ENCODE measurements at places on chromosomes 5 and 9.

DNA sequence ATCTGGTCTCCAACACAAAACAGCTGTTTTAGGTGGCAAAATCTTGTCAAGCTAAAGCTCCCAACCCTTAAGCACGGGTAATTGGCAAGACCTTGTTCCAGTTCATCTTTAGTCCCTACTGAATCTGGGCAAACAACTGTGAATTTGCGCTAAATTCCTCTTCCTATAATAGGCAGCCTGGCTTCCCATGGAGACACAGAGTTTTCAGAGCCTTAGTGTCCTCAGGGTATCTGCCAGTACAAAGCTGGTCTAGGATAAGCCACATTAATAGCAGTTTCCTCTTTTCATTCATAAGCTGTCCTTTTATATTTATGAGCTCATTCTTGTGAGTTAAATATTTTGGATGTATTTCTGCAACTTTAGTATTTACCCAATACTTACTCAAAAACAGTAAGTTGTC lies 59.5 kb downstream of the FGF10 start:
- no peak for DNase-seq

GRCh38 chr9:127225801-127226625 lies 38.6 kb upstream of the GARNL3 start:
- no peak for DNase-seq

DNA sequence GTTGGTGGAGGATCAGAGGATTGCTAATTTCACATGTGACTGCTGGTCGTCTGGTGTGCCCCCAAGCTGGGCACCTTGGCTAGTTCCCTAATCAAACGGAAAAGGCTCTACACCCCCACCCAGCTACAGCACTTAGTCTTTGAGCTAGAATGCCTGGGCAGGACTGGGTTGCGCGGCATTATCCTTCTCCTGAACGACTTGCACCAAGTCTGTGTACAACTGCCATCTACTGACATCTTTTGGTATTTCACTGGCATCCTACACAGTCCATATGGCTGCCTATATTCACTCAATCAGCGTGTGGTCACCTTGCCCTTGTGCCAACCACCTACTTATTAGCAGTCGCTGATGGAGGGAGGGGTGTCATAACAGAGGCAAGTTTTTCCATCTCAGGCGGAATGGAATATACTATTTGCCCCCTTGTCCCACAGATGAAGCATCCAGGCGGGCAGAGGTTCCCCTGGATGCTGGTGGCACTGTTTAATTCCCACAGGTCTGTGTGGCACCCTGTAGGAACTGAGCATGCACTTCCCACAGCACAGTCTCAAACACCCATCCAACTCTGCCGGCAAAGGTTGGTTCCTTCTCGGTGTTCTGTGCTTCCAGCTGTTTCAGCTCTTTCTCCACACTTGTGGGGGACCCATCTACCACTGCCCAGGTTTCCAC lies 150.1 kb downstream of the OSTF1 start:
- DNase-seq: no peak

DNA sequence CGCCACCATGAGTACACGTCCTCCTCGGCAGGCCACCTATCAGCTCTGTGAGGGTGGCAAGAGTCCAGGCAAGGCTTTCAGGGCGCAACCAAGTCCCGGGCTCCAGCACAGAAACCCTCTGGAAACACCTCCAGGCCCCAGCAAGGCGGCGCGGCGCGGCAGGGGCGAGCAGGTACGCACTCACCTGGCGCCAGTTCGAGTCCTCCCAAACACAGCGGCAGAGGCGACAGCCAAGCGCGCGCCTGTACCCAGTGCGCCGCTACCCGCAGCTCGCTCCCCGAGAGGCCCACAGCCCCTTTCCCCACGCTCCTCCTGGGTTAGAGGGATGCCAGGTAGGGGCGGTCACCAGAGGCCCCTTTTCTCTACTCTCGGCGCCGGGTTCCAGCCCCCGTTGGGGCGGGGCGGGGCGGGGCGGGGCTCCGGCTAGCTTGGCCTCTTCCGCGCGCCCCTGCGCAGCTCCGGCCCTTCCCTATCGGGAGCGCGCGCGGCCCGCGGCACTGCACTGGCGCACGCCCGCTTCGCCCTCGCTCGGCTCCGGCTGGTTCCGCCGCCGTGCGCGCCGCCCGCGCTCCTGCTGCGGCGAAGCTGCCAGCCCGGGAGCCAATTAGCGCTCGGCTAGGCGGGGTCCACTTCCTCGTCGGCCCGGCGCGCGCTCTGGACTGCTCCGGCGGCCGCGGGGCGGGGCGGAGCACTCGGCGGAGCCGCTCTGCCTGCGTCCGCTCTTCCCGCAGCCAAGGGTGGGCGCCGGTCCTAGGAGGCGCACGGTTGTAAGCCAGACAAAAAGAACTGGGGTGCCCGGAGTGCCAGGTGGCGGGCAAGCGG lies at the start of the genes NMRK1 and OSTF1:
Gene NMRK1 (minus strand): TSS at position 332 of the 822 bp plus-strand sequence. CDS start 5,040 bp downstream, outside the sequence.
Gene OSTF1 (plus strand): TSS at position 691 of the 822 bp plus-strand sequence. CDS start 179 bp downstream, outside the sequence.
- DNase-seq: peak; percentile 71

- DNase-seq: no peak
Measured at GRCh38 chr9:108486831-108487230, 369.0 kb downstream of the ACTL7B start.

- no peak for DNase-seq
Measured at GRCh38 chr5:99068944-99069650, 140.3 kb upstream of the CHD1 start.

GRCh38 chr5:1808439-1808838 lies 7.2 kb downstream of the NDUFS6 start:
- DNase-seq: no peak

DNA sequence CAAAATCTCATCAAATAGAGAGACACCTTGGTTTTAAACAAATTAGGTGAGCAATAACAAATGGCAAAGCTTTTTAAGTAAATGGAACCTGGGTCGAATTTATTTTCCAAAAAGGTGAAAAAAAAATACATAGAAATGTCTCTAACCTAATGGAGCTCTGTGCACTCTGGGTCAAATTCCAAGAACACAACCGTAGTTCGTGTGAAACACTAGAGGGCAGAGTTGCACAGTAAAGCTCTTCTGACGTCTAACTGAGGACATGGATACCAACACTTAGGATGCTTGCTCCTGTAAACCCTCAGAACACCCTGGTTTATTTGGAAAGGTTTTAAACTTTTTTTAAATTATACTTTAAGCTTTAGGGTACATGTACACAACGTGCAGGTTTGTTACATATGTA lies 18.9 kb downstream of the MARCHF11 start:
- peak; percentile 12 for DNase-seq

GRCh38 chr9:74570879-74571512 lies 73.9 kb downstream of the RORB start:
- DNase-seq: no peak

DNA sequence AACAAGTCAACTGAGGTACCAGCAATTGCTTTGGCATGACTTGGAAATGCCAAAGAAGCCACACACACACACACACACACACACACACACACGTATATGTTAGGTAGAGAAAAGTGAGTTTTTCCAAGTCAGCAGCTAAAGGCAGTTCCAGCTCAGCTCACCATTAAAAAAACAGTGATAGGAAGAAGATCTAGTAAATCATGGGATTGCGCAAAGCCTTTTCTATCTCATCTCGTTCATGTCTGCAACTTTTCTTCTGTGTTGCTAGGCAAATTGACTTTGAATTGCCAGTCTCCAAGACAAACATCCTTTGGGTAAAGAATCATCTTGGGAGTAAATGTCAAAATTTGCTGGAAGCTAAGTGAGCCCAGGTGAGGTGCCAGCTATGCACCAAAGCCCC lies 500.1 kb downstream of the ENC1 start:
- DNase-seq: no peak

DNA sequence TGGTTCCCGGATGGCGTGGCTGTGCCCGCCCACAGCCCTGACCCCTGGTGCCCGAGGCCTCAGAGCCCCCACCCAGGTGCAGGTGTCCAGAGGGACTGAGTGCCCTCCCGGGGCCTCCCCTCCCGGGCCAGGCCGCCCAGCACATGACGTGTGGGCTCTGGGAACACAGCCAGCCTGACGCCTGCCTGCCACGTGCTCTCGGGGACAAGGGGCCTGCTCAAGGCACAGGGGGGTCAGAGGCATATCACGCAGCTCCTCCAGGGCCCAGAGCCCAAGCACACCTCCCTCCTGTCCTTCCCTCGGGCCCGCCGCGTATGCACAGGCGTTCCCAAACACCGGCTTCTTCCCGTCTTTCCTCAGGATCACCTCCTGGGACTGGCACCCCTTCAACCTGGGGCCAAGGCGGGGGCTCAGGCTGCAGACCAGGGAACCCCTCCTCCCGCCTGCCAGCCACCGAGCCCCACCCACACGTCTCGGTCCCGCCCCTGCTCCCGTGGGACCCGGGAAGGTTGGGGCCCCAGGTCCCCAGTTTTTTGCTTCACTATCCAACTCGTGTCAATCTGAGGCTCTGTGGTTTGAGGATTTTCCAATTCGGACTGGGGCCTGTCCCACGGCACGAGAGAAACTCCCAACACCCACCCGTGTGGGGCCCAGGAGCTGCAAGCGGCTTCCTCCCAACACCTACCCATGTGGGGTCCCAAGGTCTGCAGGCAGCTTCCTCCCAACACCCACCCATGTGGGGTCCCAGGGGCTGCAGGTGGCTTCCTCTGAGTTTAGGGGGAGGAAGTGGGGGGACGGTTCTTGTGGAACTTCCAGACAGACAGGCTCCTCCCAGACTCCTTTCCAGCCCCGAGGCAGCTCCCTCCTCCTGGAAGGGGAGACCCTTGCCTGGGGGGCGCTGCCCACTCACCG lies 1.5 kb downstream of the LCN10 start:
- DNase-seq: no peak

- no peak for DNase-seq
Measured at GRCh38 chr5:61051267-61051666, 106.3 kb downstream of the NDUFAF2 start.

GRCh38 chr9:25284365-25284764 lies 393.9 kb downstream of the TUSC1 start:
- no peak for DNase-seq

DNA sequence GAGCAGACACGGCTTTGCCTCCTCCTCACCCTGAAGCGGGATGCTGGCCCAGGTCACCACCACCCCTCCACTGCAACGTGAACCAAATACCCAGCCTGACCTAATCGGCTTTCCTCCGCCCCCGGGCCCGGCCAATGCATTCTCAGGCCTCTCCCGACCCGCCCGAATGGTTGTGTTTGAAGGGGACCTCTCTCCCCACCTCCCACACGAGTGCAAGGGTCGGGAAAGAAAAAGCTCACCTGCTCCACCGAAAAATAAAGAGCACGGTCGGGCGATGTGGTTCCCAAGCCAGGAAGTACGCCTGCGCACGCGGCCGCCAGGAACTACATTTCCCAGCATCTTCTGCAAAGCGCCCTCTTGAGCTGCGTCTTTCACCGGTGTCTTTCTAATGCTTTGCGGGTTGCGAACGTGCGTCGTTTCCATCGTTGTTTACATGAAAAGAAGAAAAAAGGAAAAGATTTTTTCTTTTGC lies at the start of gene ZNF883:
Gene ZNF883 (minus strand): TSS at position 282 of the 471 bp plus-strand sequence.
- DNase-seq: peak; percentile 1

GRCh38 chr9:85200726-85201404 lies 531.3 kb downstream of the NTRK2 start:
- peak; percentile 42 for DNase-seq

- DNase-seq: no peak
Measured at GRCh38 chr5:32027093-32027716, 146.9 kb downstream of the GOLPH3 start.

GRCh38 chr5:95178046-95178651 lies 106.7 kb downstream of the MCTP1 start:
- DNase-seq: no peak

DNA sequence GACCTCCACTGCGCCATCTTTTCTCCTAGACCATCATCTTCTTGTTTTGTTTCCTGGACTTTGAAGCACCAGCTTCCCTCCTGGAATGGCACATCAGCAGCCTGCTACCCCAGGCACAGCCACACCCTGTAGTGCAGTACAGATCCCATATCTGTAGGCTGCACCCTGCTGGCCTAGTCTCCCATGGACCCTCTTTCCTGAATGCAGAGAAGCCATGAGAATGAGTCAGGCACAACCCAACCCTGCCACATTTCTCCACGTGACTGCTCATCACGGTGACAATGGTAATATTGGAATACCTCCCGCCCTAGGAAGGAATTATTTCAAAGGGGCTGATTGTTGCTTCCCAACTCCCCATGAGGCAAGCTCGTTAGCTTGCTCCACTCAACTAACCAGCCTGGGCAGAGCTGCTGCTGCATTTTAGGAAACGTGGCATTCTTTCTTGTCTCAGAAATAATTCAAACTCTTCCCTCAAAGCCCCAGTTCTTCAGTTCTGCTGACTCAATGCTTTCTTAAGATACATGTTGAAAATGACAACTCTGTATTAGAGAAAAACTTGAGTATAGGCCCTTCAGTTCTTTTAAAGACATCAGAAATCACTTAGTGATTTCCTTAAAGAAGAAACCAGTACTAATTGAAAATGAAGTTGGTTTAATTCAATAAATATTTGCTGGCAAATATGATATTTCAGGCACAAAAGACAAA lies 328.1 kb downstream of the MLLT3 start:
- no peak for DNase-seq

- no peak for DNase-seq
Measured at GRCh38 chr5:173840111-173840983, 47.8 kb upstream of the CPEB4 start.

DNA sequence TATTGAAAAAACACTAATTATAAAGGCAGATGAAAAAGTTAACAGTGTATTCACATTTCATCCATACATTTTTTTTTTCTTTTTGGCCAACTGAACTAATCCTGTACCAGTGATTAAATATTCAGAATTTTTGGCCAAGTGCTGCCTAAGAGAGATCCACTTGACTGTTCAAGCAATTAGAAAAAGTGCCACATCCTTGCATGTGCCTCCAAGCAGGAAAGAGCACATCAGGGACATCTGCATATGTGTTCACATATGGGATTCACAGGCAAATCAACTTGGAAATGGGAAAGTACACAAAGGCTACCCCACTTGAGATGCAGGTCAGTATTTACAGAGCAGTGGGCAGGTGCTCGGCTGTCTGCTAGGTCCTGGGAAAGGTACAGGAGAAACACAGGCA lies 163.3 kb upstream of the LHFPL2 start:
- DNase-seq: no peak

GRCh38 chr5:30103452-30104202 lies 1089.9 kb upstream of the CDH6 start:
- no peak for DNase-seq

GRCh38 chr5:102450313-102450990 lies 48.3 kb downstream of the SLCO6A1 start:
- DNase-seq: no peak

DNA sequence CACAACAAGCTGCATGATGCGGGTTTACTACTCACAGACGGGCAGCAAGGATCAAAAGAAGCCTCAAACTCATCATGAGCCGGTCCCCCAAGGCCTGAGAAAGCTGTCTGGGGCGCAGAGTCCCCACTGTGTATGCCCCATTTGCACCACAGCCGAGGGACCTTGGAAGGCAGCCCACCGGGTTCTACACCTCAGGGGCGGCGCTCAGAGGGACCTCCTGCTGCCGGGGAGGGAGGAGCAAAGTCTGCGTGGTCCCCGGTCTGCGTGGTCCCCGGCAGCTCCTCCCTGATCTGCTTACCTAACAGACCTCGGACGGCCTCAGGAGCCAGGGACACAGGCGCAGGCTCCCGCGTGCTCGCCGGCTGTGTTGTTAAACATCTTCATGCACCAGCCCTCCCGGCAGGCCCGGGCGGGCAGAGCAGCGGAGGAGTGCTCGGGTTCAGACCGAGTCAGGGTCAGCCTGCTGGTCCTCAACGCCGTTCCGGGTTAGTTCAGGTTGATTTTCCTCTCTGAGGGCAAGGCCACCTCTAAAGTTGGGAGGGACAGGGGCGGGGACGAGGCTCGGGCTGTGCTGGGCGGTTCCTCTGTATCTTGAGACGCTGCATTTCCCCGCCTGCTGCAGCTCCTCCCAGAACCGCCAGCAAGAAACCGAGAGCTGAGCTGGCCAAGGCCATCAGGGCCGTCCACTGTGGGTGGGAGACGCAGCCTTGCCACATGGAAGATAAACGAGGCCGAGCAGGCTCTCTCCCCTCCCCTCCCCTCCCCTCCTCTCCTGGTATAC lies 74.6 kb downstream of the MRPL36 start:
- DNase-seq: no peak
